ENCODE measurements at places on chromosomes 7 and 10.

GRCh38 chr10:45427262-45427969 is 53.4 kb downstream of the ALOX5 start:
- DNase-seq, result no peak

DNA sequence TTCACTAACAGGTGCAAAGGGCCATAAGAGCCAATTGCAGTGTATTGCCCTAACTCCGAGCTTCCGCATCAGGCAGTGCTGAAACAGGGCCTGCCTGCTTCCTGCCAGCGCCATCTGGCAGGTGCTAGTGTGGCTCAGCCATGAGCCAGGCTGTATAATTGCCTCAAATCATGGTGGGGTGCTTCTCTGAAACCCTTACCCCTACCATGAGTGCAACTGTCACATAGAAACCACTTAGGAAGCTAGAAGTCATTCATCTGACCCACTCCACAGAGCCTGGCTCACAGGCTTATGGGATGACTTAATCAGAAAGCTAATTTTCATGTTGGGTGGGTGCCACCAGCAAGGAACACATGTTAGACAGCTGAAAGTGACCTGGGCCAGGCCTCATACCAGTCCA is 133.3 kb upstream of the LAMB4 start:
- no peak for DNase-seq

GRCh38 chr7:24972991-24973390 is 7.0 kb downstream of the OSBPL3 start:
- no peak for DNase-seq

GRCh38 chr7:68925241-68925640 is 673.0 kb upstream of the AUTS2 start:
- no peak for DNase-seq

GRCh38 chr10:131870831-131871672 is 29.8 kb upstream of the PPP2R2D start:
- DNase-seq, result no peak

GRCh38 chr10:24435374-24435773 is 226.4 kb downstream of the KIAA1217 start:
- no peak for DNase-seq

GRCh38 chr7:18890885-18891621 is 226.4 kb downstream of the TWIST1 start:
- no peak for DNase-seq

GRCh38 chr7:36370046-36370445 is 19.6 kb upstream of the ANLN start:
- no peak for DNase-seq

- DNase-seq, result no peak
Measured at GRCh38 chr10:119497243-119497642, 45.3 kb downstream of the RGS10 start.

- DNase-seq, result no peak
Measured at GRCh38 chr7:102044984-102045673, 227.7 kb downstream of the CUX1 start.

- no peak for DNase-seq
Measured at GRCh38 chr10:110786172-110786571, 85.6 kb upstream of the PDCD4 start.

DNA sequence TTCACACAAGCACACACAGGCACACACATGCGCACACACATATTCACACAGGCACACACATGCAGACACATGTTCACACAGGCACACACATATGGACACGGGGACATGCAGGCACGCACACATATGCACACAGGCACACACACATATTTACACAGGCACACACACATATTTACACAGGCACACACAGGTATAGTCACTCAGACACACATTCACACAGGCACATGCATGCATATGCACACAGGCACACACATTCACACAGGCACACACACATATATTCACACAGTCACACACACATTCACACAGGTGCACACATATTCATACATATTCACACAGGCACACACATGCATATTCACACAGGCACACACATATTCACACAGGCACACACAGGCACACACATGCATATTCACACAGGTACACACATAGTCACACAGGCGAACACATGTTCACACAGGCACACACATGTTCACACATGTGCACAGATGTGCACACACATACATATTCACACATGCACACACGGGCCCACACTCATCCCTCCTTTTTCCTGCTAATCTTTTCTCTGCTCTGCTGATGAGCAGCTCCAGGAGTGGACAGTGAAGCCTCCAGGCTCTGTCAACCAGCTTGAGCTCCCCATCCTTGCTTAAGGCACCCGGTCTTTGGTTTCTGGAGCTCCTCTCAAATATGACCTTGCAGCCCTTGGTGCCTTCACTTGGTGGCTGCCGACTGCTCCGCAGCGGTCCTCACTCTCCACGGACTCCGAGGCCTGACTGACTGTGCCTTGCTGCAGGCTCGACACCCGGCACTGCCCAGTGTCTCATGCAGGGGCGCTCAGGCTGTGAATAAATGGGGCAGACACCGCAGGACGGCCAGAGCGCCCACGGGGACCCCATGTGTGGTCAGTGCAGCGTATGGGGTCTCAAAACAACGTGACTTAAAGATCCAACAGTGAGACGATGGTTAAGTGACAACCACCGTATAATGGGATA is 581.2 kb upstream of the MGMT start:
- no peak for DNase-seq

GRCh38 chr7:92614660-92615174 is 24.5 kb upstream of the FAM133B start:
- no peak for DNase-seq

DNA sequence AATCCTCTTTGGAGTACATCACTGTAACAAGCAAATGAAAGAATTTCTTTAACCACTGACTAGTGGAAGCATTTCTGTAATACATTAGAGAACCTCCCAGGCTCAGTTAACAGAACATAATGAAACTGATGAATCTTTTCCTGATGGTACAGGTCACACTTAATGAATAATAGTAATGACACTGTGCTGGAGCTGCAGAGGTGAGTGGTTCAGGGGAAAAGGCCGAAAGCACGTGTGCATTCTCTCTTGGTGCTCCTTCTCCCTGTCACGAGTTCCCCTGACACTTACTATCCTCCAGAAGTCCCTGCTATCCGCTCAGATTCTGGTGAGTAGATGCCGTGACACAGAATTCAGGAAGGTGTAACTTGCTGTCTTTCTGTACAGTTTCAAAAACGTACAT is 8.0 kb downstream of the HIPK2 start:
- DNase-seq, result no peak

- DNase-seq, result no peak
Measured at GRCh38 chr7:82235713-82236112, 207.9 kb downstream of the CACNA2D1 start.

DNA sequence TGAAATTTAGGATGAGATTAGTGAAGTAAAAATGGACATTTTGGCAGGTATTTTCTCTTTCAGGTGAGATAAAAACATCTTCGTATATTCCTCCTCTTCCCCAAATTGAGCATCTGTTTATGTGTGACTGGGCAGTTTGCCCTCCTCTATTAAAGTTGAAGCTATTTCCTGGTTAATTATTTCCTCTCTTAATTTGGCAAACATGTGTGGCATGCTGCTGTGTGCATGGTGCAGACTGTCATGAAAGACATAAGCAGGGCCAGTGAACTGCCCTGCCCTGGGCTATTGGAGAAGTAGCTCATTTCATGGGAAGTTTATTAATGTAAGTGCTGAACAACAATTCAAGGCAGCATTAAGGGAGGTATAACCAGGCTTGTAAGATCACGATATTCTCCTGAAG is 52.6 kb downstream of the EVX1 start:
- DNase-seq, result no peak

- no peak for DNase-seq
Measured at GRCh38 chr7:92916770-92917224, 80.4 kb upstream of the CDK6 start.

GRCh38 chr7:53466371-53466770 is 430.9 kb downstream of the POM121L12 start:
- no peak for DNase-seq

GRCh38 chr7:95478272-95479037 is 7.3 kb upstream of the ASB4 start:
- no peak for DNase-seq

DNA sequence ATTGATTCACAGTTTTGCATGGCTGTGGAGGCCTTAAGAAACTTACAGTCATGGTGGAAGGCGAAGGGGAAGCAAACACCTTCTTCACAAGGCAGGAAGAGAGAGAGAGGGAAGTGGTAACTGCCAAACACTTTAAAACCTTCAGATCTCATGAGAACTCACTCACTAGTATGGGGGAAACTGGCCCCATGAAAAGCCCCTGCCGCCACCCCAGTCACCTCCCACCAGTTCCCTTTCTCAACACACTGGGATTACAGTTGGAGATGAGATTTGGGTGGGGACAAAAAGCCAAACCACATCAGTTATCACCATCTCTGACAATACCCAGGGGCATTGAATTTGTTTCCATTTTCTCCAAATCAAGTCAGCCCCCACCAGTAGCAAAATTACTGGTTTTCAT is 740.4 kb downstream of the GATA3 start:
- no peak for DNase-seq

DNA sequence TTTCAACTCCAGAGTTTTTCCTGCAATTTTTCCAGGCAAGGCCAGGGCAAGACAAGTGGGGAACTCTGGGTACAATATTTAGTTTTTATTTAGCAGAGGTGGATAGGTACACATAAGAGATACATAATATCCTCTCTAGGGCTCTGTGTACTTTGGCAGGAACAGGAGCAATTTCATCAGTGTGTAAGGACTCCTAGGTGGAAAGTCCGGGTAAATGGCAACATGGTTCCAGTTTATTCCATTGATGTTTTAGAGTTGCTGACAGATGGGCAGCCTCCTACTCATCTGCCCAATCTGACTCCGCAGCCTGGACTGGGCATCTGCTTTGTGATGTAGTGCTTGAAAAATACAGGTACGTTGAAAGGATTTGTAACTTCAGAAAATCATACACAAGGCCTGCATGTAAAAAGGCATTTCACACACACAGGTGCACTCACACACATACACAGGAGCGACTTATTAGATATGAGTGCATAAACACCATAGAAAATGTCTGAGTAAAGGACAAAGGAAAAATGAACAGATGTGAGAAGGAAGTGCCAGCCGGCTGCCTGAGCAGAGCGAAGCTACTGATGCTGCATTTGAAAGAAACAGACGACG is 5.7 kb downstream of the PON1 start:
- DNase-seq, result no peak

DNA sequence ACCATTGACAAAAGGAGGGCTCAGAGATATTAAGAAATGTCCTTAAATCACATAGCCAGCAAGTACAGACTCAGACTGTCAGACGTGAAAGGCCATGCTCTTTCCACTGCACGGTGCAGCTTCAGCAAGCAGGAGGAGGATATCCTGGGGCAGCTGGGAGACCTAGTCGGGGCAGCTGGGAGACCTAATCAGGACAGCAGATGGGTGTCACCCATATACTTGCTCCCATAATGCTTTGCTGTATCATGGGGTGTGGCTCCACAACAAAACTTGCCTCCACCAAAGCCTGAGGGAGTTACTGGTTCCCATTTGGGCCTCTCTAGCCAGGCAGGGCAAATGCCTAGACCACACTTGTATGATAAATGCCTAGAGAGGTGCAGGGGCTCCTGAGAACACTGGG is 55.4 kb downstream of the GRID1 start:
- DNase-seq, result no peak

- no peak for DNase-seq
Measured at GRCh38 chr7:28356619-28357018, 55.7 kb upstream of the CREB5 start.

- DNase-seq, result no peak
Measured at GRCh38 chr10:31999070-31999660, 57.1 kb downstream of the KIF5B start.

- no peak for DNase-seq
Measured at GRCh38 chr10:17022896-17023295, 106.7 kb downstream of the CUBN start.

DNA sequence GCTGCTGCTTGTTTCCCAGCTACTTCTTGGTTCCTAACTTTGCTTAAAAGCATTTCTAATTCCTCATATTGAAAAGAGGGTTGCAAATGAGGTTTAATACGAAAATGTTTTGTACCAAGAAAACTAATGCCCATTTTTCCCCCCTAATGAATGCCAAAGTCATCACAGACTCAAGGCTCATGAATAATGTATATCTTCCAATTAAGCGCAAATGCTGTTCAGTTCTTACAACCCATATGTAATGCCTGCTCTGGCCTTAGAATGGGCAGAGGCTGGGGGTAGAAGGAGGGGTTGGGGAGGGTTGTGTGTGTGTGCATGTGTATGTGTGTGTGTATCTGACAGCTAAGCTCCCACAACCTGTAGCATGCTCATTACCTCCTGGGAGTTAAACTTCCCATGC is 901.7 kb downstream of the KCNMA1 start:
- no peak for DNase-seq

GRCh38 chr7:131010717-131011431 is 276.9 kb upstream of the KLF14 start:
- DNase-seq, result no peak

DNA sequence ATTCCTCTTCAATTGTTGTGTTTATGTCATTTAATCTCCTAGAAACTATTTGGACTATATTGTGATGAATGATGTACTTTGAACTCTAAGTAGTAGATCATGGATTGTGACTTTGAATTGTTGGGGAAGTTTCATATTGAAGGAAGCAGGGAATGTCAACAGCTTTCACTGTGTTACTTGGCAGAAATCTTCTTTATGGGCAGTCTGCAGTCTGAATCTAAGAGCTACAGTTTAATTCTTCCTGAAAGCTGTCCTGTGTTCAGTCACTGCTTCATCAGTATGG is 91.6 kb downstream of the PPP1R9A start:
- DNase-seq, result no peak

- no peak for DNase-seq
Measured at GRCh38 chr10:590721-591120, 98.7 kb downstream of the DIP2C start.
